Smooth muscle cell of trachea (primary cell): ENCODE measurements at places on chromosomes 6 and 20. TPM values are rescaled to one million over a fixed set of nuclear protein-coding genes. Genes with fewer than 3 reads are reported as not detected.

The ZSCAN23 gene
- total RNA-seq, result 4.3 and 11.1 TPM in 2 replicates

The VSTM2L gene
- total RNA-seq, result 2.8 and 5.3 TPM in 2 replicates

The OR2H2 gene
- total RNA-seq, result not detected in 2 replicates

The FRK gene
- total RNA-seq, result 1.5 and 1.7 TPM in 2 replicates

The TGM3 gene
- under 0.01 TPM in 1 of 2 replicates, not detected in the other for total RNA-seq

The SIRPB1 gene
- 0.29 and 1.2 TPM in 2 replicates for total RNA-seq

The CHMP4B gene
- total RNA-seq, result 37.5 and 38.8 TPM in 2 replicates

The SCAF8 gene
- 29.9 and 37.2 TPM in 2 replicates for total RNA-seq

The RSPO4 gene
- total RNA-seq, result not detected in 2 replicates

The FNDC11 gene
- 1.8 and 2.3 TPM in 2 replicates for total RNA-seq

The MARCKS gene
- total RNA-seq, result 104 and 133 TPM in 2 replicates

The TRIM31 gene
- total RNA-seq, result not detected in 2 replicates

The SAMD5 gene
- 0.99 and 2.6 TPM in 2 replicates for total RNA-seq

The TMC2 gene
- total RNA-seq, result not detected in 2 replicates

The KIAA0408 gene
- total RNA-seq, result 1.8 and 3.8 TPM in 2 replicates

The PNPLA1 gene
- not detected in 2 replicates for total RNA-seq

The HLA-DRB1 gene
- total RNA-seq, result 0.17 TPM in 1 of 2 replicates, not detected in the other

The MAS1 gene
- total RNA-seq, result not detected in 2 replicates

The HLA-DRA gene
- total RNA-seq, result 0.15 and 0.17 TPM in 2 replicates

The TSPO2 gene
- not detected in 2 replicates for total RNA-seq

The MBOAT1 gene
- 4.8 and 8.3 TPM in 2 replicates for total RNA-seq

The GATA5 gene
- total RNA-seq, result not detected in 2 replicates

The CST7 gene
- total RNA-seq, result not detected in 2 replicates
